ENCODE measurements at places on chromosomes 1 and 21.

GRCh38 chr1:61247881-61248752, 165.8 kb downstream of the NFIA start:
- no peak for DNase-seq

GRCh38 chr1:147605591-147605990, 64.3 kb downstream of the BCL9 start:
- DNase-seq: no peak

DNA sequence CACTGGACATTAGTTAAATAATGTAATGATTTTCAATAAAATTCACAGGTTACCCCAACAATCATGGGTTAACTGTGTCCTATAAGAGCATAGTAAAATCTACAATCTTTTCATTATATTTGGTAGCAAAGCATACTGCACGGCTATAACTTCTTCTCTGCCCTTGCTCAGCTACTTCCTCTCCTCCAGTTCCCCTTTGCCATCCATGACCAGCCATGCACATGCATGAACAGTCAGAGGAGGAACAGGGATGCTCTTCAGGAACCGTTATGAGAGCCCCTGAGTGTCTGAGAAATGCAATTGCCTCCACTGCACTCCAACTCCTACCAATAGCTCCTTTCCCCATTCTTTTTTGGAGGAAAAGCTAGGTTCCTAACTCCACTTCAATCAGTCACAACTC, 646.7 kb downstream of the LTN1 start:
- DNase-seq: no peak

- peak; percentile 74 for DNase-seq
These were observed 400.7 kb downstream of the NEGR1 start for GRCh38 chr1:71881611-71882010.

DNA sequence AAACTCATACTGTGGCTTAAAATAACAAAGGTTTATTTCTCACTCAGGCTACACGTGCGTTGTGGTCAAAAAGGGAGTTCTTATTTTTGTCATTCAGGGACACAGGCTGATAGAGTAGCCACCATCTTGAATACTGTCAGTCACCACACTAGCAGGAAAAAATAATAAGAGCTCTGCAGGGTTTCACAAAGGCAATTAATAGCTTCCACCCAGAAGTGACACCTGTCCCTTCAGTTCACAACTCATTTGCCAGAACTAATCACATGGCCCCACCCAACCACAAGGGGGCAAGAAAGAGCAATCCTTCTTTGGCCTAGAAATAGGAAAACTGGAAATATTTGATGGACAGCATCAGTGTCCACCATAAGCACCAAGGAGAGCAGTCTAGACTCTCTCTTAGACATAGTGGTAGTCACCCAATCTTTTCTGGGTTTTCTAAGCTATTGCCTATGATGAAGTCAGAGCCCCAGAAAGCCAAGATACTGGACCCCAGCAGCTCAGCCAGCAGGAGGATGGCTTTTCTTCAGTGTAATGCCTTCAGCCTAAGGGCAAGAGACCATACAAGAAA, 8.2 kb downstream of the HAPLN2 start:
- peak; percentile 55 for DNase-seq

DNA sequence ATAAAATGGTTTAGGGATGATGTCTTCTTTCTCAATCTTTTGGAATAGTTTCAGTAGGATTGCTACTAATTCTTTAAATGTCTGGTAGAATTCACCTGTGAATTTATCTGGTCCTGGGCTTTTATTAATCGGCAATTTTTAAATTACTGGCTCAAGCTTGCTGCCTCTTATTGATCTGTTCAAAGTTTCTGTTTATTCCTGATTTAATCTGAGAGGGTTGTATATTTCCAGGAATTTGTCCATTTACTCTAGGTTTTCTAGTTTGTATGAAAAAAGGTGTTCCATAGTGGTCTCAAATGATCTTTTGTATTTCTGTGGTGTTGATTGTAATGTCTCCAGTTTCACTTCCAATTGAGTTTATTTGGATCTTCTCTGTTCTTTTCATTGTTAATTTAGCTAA, 617.8 kb downstream of the LTN1 start:
- no peak for DNase-seq

DNA sequence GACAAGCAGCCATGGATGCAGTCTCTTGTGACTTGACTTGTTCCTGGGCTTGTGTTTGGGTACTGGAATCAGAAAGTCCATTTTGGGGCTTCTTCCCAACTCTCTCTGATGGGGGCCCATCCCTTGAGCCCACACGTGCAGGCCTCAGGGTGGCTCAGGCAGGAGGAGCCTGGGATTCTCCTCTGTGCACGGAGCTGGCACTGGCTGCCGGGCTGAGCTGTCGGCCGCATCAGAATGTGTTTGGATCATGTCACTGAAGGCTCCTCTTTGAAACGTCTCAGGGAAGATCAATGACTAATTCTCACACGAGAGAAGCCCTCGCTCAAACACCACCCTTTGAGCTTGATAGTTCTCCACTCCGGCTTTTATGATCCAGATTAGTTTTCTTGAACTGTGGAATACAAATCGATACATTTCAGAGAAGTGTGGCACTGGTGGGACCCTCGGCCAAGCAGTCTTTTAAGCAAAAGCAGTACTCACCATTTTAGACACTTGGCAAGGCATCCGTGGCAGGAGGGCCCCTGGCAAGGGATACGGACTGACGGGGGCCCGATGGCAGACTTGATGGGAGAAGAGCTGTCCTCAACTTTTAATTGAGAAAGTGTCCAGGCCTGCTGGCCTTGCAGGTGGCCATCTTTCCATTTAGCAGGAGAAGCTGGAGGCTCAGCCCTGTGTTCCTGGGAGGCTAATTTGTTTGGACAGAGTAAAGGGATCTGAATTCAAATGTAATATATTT, 220.7 kb upstream of the C1orf174 start:
- DNase-seq: no peak

DNA sequence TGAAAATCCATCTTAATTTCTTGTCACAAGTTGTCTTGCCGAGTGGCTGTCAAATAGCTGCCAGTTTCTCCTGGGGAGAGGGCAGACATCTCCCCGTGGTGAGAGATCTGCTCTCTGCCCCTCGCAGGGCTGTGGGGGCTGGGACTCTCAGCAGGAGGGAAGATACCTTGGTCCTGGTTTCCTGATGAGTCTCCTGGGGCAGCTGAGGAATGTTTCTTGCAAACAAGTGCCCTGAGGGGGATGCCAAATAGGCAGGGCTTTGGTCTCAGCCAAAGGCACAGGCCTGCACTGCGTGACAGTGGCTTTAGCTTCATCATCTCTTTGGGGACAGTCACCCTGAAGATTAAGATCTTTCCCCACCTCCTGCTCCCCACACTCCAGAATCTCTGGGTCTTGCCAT, 40.9 kb downstream of the SYT6 start:
- DNase-seq: no peak

DNA sequence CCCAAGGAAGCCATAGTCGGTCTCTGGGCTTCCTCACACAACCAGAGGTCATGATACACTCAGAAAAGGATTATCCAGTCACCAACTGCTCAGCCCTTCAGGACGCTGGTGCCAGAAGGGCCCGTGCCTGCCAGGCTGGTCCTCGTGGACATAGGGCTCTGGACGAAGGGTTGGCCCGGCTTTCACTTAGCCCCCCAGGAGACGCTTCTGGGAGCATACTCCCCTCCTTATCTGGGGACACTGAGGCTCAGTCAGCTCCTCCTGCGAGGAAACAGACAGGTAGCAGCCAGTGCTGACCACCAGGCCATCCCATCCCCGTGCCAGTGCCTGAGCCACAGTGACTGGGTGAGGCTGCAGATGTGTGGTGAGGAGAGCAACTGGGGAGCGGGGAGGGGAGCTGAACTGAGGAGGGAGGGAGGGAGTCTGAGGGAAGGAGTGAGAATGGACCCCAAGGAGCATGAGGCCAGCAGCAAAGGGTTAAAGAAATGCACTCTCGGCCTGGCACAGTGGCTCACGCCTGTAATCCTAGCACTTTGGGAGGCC, 17.9 kb upstream of the LAPTM5 start:
- DNase-seq: no peak

GRCh38 chr1:99239690-99240089, 24.6 kb upstream of the PLPPR4 start:
- no peak for DNase-seq

DNA sequence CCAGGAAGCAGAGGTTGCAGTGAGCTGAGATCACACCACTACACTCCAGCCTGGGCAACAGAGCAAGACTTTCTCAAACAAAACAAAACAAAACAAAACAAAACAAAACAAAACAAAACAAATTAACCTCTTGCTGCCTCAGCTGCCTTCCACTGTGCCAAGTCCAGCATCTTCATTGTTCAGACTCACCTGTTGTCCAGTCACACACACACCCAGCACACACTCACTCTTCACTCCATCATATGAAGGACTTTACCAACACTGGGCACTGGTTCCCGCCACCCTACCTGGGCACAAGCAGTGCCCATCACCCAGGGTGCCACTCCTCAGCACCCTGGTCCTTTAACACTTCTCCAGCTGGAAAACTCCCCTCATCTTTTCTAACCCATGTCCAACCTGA, 14.6 kb downstream of the PYCR2 start:
- DNase-seq: no peak

DNA sequence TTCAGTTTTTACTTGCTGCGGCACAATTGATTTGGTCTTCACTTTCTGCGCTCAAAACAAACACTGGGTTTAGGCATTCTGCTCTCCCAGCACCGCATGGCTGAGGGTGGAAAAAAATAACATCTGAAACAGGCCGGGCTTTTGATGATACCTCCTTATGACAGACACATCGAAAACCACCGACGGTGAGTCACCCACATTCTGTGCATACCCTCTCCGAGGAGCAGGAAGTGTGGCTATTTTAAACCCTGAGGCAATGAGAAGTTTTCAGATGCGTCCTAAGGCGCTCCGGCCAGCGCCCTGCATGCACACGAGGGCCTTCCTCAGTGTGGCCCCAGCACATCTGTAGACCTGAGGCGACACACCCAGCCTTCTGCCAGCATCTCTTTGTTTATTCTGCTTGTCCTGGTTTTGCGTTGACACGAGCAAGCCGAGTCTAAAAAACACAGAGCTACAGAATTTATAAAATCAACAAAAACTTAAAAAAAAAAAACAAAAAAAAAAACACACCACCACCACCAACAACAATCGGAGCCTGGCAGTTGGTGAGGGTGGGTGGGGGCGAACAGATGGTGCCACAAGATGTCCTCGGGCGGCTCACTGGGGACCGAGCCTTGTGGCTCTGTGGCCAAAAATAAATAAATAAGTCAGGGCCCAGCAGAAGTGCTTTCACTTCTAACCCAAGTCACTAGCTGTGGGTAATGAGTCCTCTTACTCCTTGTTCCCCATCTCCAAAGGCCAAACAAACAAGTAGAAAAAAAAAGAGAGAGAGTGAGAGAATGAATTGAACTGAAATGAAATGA, 162.6 kb upstream of the IRF2BP2 start:
- peak; percentile 96 for DNase-seq

GRCh38 chr1:15788624-15789301, 18.7 kb downstream of the UQCRHL start:
- DNase-seq: no peak

- no peak for DNase-seq
These were observed 223.6 kb upstream of the JUN start for GRCh38 chr1:59007429-59007819.

DNA sequence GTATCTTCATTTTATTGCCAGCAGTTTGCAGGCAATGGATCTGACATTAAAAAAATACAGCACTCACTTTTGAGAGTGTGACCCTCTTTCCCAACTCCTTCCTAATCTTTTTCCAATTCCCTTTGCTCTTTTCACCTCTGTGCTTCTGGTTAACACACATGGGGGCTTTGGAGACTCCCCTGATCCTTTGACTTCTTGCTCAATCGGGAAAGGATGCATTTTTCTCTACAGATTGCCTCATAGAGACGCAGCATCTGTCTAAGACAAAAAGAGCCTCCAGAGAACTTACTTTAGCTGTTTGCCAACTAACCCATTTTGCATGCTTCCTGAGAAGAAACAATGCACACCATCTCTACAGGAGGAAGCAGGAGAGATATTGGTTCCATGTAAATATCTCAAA, 378.3 kb downstream of the PBX1 start:
- no peak for DNase-seq

DNA sequence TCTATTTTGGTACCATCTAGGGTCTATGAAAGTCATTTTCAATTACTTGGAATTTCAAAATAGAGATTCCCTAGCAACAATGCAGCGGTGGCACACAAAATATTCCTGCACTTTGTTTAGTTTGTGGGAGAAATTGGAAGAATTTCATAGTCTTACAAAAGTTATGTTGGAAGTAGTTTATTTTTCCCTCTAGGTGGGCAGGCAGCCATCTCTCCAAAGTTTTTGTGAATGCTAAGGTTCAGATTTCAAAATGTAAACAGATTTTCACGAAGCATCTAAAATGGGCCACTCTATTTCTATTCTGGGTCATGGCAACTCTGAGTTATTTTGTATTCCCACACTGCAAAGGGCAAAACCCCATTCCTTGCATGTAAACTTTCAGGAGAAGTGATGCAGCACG, 8.0 kb downstream of the SMCP start:
- no peak for DNase-seq

DNA sequence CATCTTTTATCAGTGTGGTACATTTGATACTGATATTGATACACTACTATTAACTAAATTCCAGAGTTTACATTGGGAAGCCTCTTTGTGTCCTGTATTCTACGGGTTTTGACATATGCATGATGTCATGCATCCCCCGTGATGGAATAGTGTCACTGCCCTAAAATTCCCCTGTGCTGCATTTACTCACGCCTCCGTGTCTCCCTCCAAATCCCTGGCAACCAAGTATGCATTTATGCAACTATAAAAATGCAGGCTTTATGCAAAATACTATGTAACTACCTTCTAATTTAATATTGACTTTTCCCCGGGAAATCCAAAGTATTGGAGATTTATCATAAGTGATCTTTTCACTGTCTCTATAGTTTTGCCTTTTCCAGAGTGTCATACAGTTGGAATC, 453.7 kb upstream of the RUNX1 start:
- DNase-seq: no peak

GRCh38 chr1:28296401-28297261, 32.2 kb upstream of the MED18 start:
- DNase-seq: no peak

GRCh38 chr1:38728585-38728908, 131.0 kb downstream of the RRAGC start:
- no peak for DNase-seq

DNA sequence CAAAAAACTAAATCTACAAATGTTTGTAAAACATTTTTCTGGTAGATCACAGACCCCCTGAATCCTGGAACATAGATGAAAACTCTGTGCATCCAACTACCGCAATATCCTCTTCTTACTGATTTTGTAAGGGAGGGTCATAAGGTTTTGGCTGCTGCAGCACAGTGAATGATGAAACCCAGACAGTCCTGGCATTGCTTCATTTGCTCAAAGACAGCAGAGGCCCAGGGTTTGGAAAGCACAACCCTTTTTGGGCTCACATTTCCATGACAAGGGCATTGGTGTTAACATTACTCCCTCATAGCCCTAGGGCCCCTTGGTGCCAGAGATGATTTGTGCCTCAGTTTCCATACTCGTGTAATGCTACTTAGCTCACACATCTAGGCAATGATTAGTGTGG, 51.2 kb downstream of the PLXNA2 start:
- DNase-seq: no peak

GRCh38 chr1:240194120-240194519, 102.4 kb downstream of the FMN2 start:
- DNase-seq: no peak

- peak; percentile 56 for DNase-seq
These were observed 35.3 kb upstream of the DNASE2B start for GRCh38 chr1:84363019-84363418.

GRCh38 chr1:15736892-15737261, 819 bp downstream of the SLC25A34 start:
- no peak for DNase-seq

- DNase-seq: no peak
These were observed 9.6 kb upstream of the ACTL8 start for GRCh38 chr1:17745479-17745955.

All from foreskin melanocyte (primary cell).